Stimulated activated CD8-positive, alpha-beta memory T cell treated with anti-CD3 and anti-CD28 coated beads, Interleukin-2, amount 100 ng/mL, for 1 hour (primary cell): ENCODE measurements at places on chromosomes 6 and 20.

DNA sequence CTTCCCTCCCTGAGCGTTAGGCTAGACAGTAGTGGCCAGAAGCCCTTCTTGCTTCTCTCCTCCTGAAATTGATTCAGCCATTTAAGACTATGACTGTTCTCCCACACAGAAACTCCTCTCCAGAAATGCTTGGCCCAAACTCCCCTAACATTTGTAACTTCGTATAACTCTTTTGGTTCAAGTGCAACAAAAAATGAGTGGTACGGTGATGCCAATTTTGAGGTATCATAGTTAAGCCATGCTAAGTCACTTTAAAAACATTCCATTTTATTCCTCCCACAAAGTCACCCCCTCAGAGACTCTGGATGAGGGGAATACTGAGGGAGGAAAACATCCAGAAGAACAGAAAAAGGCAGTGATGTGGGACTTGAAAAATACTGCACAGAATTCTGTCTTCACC is 21.1 kb upstream of the ROS1 start:
- no peak for DNase-seq

GRCh38 chr20:62214067-62214466 is 6.0 kb downstream of the HRH3 start:
- no peak for DNase-seq

GRCh38 chr6:11214901-11215300 is 17.6 kb downstream of the NEDD9 start:
- no peak for DNase-seq

- no peak for DNase-seq
Observed at GRCh38 chr20:43937591-43937990, 22.9 kb downstream of the TOX2 start.

DNA sequence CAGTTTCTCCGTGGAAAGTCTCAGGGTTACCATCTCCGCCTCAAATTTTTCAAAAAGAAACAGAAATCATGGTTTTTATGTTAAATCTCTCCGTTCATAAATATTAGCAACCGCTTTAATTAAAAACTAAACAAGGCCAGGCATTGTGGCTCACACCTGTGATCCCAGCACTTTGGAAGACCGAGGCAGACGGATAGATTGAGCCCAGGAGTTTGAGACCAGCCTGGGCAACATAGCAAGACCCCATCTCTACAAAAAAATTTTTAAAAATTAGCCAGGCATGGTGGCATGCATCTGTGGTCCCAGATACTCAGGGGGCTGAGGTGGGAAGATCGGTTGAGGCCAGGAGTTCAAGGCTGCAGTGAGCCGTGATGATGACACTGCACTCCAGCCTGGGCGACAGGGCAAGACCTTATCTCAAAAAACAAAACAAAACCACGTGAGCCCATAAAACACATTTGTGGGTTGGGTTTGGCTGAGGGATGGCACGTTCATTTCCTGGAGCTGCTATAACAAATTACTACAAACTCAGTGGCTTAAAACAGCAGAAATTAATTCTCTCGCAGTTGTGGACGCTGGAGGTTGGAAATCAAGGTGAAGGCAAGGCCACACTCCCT is 223.2 kb downstream of the ZNF217 start:
- no peak for DNase-seq

GRCh38 chr6:83853178-83854000 is at the start of gene RIPPLY2:
TSS of gene RIPPLY2 (plus strand) at chr6:83853360. CDS start at chr6:83853417, 57 bp downstream.
- no peak for DNase-seq

- no peak for DNase-seq
Observed at GRCh38 chr6:96391776-96392360, 129.7 kb upstream of the UFL1 start.

GRCh38 chr6:36954262-36954931 is at the start of gene PI16:
TSS of gene PI16 (plus strand) at chr6:36954738. CDS start at chr6:36954761, 23 bp downstream.
- DNase-seq, result no peak

DNA sequence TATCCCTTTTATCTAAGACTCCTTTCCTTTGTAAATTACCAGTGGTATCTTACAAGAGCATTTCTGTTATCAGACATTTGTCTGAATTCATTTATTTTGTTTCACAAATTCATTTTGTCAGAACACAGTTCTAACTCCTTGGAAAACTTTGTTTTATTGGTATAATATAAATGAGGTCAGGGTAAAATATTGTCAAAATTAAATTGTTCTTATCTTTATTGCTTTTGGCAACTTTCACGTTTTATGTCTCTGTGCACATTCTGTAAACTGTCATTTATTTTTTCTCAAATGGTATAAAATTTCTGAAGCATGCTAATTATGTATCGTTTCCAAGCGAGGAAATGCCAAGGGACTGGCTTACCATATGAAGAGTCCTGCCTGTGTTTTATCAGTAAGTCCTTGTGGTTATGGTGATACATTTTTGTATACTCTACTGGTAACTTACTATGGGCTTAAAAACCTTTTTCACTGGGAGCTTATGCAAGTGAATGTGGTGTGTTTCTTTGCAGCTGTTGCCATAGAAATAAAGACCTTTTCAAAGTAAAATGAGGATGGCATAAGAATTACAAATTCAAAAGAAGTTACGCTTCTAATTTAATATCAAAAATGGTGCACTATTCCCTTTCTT is 214.2 kb downstream of the COL19A1 start:
- no peak for DNase-seq

DNA sequence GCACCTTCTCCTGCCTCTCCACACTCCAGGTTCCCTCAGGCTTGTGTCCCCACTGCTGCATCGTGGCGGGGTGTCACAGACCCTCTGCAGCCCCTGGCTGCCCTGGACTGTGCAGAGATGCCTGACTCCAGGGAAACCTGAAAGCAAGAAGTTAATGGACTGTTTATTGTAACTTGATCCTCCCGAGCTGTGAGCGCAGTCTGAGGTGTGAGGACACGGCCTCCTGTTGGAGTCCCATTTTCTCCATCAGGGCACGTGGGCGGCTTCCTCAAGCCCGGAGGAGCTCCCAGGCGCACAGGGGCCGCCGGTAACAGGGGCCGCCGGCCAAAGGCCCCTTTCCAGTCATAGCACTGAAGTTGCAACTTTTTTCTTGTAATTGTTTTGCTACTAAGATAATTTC is 16.9 kb downstream of the RBM38 start:
- no peak for DNase-seq

GRCh38 chr6:169312658-169313346 is 59.2 kb upstream of the THBS2 start:
- no peak for DNase-seq

DNA sequence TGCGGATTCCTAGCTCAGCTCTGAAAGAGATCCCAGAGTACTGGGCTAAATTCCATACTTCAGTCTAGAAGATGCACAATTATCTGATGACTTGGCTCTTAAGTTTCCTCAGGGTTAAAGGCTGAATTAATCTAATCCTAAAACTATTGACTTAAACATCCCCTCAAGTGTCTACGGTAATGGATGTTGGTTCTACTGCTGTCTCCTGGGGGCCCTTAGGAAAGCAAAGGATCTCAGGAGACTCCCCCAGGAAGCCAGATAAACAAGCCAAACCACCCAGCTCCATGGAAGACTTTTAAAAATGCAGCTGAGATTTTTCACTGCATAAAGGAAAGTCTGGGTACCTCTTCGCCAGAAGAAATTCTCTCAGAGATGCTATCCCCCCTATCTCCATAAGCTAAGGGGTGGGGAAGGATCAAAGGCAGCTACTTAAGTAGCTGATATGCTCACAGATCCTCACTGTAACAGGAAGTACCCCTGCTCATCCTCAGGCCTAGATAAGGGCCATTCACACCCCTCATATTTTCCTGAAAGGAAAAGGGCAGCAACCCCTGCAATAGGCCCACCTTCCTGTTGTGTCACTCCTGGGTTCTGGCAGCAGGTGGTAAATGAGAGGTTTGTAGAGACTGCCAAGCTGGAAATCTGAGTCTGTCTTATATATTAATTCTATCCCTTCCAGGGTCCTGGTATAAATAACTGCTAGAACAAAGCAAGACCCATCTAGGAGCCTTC is 9.3 kb downstream of the NDRG3 start:
- no peak for DNase-seq

GRCh38 chr6:125752773-125753172 is 3.3 kb downstream of the HEY2 start:
- no peak for DNase-seq

GRCh38 chr20:18403269-18403668 is 63.6 kb downstream of the DZANK1 start:
- no peak for DNase-seq

- DNase-seq, result no peak
Observed at GRCh38 chr6:50076431-50076830, 26.7 kb upstream of the DEFB112 start.
